ENCODE measurements at places on chromosomes 11 and 22. TPM values are rescaled to one million over a fixed set of nuclear protein-coding genes. Genes with fewer than 3 reads are reported as not detected.

- H3K4me3 ChIP-seq: no peak overlapping the region
- peak overlapping the region; percentile 78 for H3K27ac ChIP-seq
- no peaks in the 10 kb centered on the region for H3K36me3 ChIP-seq
- no peaks in the 10 kb centered on the region for H3K27me3 ChIP-seq
- peak; percentile 96 for DNase-seq
These were observed 44.2 kb upstream of the MICAL2 start for GRCh38 chr11:12066056-12066798.

GRCh38 chr22:31631436-31631835, 30.6 kb downstream of the PISD start:
- H3K27ac ChIP-seq: peak overlapping the region; percentile 80
- H3K4me1 ChIP-seq: peaks cover 12% of the 10 kb centered on the region
- peaks cover 4% of the 10 kb centered on the region for H3K36me3 ChIP-seq
- peak overlapping the region; percentile 60 for H3K4me3 ChIP-seq
- no peaks in the 10 kb centered on the region for H3K27me3 ChIP-seq

GRCh38 chr11:71294846-71295600, 42.6 kb upstream of the SHANK2 start:
- DNase-seq: no peak
- H3K27me3 ChIP-seq: no peaks in the 10 kb centered on the region
- H3K4me1 ChIP-seq: peaks cover 12% of the 10 kb centered on the region
- no peak overlapping the region for H3K4me3 ChIP-seq
- H3K27ac ChIP-seq: no peak overlapping the region

- peaks cover 2% of the 10 kb centered on the region for H3K36me3 ChIP-seq
- H3K4me1 ChIP-seq: no peaks in the 10 kb centered on the region
- no peak overlapping the region for H3K4me3 ChIP-seq
- DNase-seq: no peak
These were observed 95.7 kb downstream of the NAV2 start for GRCh38 chr11:19808076-19808911.

DNA sequence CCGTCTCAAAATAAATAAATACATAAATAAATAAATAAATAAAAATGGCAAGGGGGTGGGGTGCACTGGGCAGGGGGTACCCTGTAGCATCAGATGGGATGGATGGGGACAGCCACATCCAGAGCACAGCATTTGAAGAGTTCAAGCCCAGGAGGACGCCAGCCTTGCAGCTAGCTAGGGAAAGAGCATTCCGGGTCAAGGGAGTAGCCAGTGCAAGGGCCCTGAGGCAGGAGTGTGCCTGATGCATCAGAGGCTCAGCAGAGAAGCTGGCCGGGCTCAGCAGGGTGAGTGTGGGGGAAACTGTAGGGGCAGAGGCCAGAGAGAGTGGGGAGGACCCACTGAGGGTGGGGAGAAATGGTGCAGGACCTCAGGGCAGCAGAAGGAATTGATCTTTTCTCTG, 23.7 kb upstream of the CCND1 start:
- no peak for DNase-seq
- H3K27me3 ChIP-seq: no peaks in the 10 kb centered on the region
- H3K4me3 ChIP-seq: no peak overlapping the region
- H3K4me1 ChIP-seq: no peaks in the 10 kb centered on the region

DNA sequence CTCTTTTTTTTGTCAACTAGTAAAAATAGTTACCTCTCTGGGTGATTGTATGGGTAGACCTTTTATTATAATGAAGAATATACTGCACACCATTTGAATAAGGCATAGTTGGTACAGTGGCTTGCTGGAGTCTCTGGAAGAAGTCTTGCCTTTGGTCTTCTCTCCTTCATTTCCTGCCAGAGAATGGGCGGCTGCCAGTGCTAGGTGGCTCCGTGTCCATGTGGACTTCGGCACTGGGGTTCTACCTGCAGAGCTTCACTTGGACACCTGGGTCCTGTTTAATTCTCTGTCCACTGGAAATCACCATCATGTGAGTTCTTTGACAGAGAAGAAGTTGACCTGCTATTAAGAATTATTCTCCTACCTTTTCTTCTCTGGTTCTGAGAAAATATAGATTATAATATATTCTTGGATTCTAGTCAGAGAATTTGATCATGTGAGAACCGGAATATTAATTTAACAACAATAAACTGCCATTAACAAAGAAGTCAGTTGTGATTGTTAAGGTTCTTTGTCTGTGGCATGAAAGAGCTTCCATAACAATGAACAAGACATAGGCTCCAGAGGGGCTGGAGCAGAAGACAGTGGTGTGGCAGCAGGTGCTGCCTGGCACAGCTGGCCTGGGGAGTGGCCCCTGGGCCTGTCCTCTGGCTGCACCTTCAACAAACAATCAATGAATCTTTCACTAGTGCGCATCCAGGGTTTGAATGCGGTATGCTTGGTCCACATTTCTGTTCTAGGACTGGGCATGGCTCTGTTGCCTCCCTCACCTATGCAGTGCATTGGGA, 77.5 kb downstream of the PPFIBP2 start:
- H3K36me3 ChIP-seq: no peaks in the 10 kb centered on the region
- H3K27ac ChIP-seq: no peak overlapping the region
- DNase-seq: no peak
- peaks cover 3% of the 10 kb centered on the region for H3K4me1 ChIP-seq
- no peak overlapping the region for H3K4me3 ChIP-seq

DNA sequence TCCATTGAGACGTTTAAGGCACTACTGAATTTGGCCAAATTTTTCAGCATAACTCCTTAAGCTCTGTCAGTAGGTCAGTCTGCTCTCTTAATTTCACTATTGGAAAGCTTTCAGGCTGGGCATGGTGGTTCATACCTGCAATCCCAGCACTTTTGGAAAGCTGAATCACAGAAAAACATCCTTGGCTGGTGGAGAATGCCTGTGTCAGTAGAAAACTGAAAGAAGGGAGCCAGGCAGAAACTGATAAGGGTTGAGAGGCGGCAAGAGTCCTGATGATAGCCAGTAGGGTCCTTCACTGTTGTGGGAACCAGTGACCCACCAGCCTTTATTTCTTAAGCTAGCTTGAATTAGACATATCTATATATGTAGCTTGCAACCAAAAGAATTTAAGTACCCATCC, 22.6 kb downstream of the NEU3 start:
- H3K4me3 ChIP-seq: no peak overlapping the region
- no peak overlapping the region for H3K27ac ChIP-seq
- DNase-seq: no peak
- peaks cover 3% of the 10 kb centered on the region for H3K36me3 ChIP-seq
- peaks cover 5% of the 10 kb centered on the region for H3K4me1 ChIP-seq
- H3K27me3 ChIP-seq: no peaks in the 10 kb centered on the region

GRCh38 chr11:44548032-44548695, 17.3 kb upstream of the CD82 start:
- no peaks in the 10 kb centered on the region for H3K27me3 ChIP-seq
- H3K36me3 ChIP-seq: no peaks in the 10 kb centered on the region
- DNase-seq: no peak
- H3K4me3 ChIP-seq: no peak overlapping the region

GRCh38 chr11:83241291-83241946, 44.7 kb downstream of the CCDC90B start:
- no peaks in the 10 kb centered on the region for H3K36me3 ChIP-seq
- H3K27me3 ChIP-seq: no peaks in the 10 kb centered on the region
- DNase-seq: peak; percentile 70
- no peak overlapping the region for H3K4me3 ChIP-seq
- H3K27ac ChIP-seq: no peak overlapping the region
- no peaks in the 10 kb centered on the region for H3K4me1 ChIP-seq

DNA sequence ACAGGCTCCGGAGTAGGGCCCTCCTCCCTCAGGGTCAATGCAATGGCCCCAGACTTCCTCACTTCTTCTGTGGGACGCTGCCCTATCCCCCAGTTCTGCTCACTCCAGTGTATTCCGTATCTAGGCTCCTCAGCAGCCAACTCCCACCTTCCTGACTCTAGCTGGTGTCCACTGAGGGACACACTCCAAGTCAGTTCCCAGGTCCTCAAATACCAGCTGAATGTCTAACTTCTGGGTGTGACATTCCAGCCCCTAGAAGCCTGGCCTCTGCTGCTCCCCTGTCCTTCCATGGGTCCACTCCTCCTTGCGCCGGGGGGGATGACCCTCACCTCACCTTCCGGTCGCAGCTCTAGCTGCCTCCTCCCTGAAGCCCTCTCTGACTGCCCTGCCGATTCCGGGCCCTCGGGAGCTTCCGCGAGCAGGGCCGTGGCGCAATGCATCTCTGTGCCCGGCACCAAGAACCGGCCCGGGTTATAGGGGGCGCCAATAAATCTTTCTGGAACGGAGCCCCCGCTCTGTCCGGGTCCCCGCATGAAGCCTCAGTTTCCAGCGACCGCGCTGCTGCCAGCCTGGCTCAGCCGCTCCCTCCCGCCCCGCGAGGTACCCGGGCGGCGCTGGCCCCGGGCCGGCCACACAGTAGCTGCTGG, 15.4 kb downstream of the BAD start:
- DNase-seq: peak; percentile 51
- H3K27me3 ChIP-seq: no peaks in the 10 kb centered on the region
- H3K4me3 ChIP-seq: peak overlapping the region; percentile 57
- peak overlapping the region; percentile 91 for H3K27ac ChIP-seq
- peaks cover 18% of the 10 kb centered on the region for H3K36me3 ChIP-seq

- H3K36me3 ChIP-seq: no peaks in the 10 kb centered on the region
- no peak overlapping the region for H3K4me3 ChIP-seq
- H3K27ac ChIP-seq: no peak overlapping the region
- peak; percentile 66 for DNase-seq
- H3K27me3 ChIP-seq: peaks cover 8% of the 10 kb centered on the region
- H3K4me1 ChIP-seq: no peaks in the 10 kb centered on the region
These were observed 9.4 kb downstream of the IGSF9B start for GRCh38 chr11:133947321-133947756.

- no peak for DNase-seq
- H3K27ac ChIP-seq: no peak overlapping the region
- no peaks in the 10 kb centered on the region for H3K36me3 ChIP-seq
- no peaks in the 10 kb centered on the region for H3K4me1 ChIP-seq
- no peak overlapping the region for H3K4me3 ChIP-seq
These were observed 107.2 kb downstream of the ZNF280B start for GRCh38 chr22:22401381-22401780.

GRCh38 chr11:111759376-111759775, 6.8 kb downstream of the PPP2R1B start:
- peaks cover 7% of the 10 kb centered on the region for H3K36me3 ChIP-seq
- H3K27ac ChIP-seq: no peak overlapping the region
- H3K4me3 ChIP-seq: no peak overlapping the region
- H3K27me3 ChIP-seq: no peaks in the 10 kb centered on the region
- peaks cover 2% of the 10 kb centered on the region for H3K4me1 ChIP-seq

DNA sequence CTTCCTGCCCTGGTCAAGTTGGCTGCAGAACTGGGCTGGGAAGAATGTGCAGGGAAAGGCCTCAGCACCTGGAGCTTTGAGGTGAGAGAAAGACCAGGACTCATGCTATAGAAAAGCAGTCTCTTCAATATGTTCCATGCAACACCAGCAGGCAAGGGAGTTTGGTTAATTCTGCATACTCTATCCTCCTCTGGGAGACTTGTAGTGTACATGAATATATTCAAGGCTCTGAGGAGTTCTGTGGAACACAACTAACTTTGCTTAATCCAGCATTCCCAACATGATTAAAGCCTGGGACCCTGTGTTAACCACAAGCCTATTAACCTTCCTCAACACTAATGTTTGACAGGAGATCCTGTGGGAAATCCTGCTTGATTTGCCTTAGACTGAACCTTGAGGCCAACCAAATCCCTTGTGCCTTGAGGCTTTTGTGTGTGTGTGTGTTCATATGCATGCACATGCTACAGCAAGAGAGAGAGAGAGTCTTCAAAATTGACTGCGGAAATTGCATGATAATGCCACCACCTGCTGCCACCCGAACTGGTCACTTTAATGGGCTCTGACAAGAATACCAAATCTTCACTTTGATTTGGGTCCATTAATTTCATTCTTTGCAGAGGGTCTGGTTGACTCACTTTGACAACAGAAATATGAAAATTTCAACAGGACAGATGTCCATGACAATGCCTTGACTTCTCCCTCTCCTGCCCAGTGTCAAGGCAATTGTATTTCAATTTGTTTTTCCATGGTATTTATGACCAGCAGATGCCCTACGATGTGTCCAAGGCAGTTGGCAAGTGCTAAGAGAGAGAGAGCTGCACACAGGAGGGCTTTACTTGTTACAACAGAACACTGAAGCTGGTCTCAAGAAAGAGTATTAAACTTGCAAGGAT, 238.2 kb upstream of the ZBED5 start:
- no peaks in the 10 kb centered on the region for H3K36me3 ChIP-seq
- H3K4me1 ChIP-seq: no peaks in the 10 kb centered on the region
- H3K4me3 ChIP-seq: no peak overlapping the region
- H3K27ac ChIP-seq: no peak overlapping the region

DNA sequence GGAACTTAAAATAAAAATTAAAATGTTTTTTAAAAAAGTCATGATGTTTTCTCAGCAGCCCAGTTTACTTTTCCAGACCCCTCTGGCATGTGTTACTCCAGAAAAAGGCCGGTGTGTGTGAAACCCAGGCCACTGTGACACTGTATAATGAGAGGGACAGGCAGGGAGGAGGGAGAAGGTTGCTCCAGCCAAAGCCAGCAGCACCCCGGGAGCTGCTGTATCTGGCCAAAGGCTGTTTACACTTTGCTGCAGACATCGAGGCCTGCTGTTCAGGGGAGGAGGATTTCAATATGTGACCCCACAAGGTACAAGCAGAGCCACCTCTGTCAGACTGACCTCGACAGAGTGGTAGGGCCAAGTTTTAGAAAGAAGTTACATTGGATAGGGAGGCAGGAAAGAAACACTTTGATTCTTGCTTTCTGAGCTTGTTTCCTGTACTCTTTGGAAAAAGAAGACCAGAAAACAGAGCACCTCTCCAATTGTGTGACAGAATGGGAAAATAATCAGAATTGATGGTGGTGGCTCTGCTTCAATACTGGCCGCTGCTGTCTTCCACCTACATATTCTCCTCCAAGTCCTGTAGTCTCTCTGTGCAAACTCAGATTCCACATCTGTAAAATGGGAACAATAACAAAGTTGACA, 41.0 kb upstream of the CD44 start:
- H3K36me3 ChIP-seq: no peaks in the 10 kb centered on the region
- H3K27me3 ChIP-seq: no peaks in the 10 kb centered on the region
- H3K27ac ChIP-seq: no peak overlapping the region
- no peak for DNase-seq

GRCh38 chr11:73958521-73959141, 7.8 kb downstream of the DNAJB13 start:
- no peak overlapping the region for H3K27ac ChIP-seq
- no peak overlapping the region for H3K4me3 ChIP-seq
- no peak for DNase-seq
- H3K27me3 ChIP-seq: no peaks in the 10 kb centered on the region
- no peaks in the 10 kb centered on the region for H3K36me3 ChIP-seq

The FOSL1 gene
- 26.9 TPM for polyA plus RNA-seq

The CNTF gene
- polyA plus RNA-seq: 0.95 TPM

The TBX1 gene
- polyA plus RNA-seq: not detected

The CRYBB2 gene
- polyA plus RNA-seq: not detected

The GALNT18 gene
- polyA plus RNA-seq: 4.0 TPM

The FBLN1 gene
- 134 TPM for polyA plus RNA-seq

The TREH gene
- polyA plus RNA-seq: not detected

All from fibroblast of lung (primary cell).